ENCODE measurements at places on chromosomes 2 and 18. TPM values are rescaled to one million over a fixed set of nuclear protein-coding genes. Genes with fewer than 3 reads are reported as not detected.

Gene NR4A2
- total RNA-seq: 5.5 TPM

Gene CCDC178
- 28.7 TPM for total RNA-seq

DNA sequence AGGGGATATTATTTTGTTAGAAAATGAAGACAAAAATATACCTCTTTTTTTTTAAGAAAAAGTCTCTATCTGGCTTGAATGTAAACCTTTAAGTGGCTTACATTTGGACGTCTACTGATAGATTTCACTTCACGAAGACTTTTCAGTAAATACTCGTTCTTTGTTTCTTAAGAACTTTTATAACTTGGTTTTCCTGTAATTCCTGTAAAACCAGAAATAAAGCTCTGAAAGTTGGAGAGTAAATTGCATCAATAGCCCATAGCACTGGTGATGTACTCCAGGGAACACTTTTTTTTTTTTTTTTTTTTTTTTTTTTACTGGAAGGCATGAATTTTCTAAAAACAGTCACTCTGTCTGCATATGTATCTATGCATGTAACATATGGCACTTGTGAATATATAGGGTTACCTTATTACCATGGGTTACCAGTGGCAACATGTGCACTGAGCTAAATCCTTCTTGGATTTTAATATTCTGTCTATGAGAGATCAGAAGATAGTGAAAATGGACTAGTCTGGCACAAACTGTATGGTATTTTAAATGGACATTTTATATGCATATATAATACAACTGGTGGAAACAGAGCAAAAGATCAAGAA lies 309.2 kb upstream of the TCF4 start:
- H3K36me3 ChIP-seq: no peaks in the 10 kb centered on the region
- no peak overlapping the region for H3K27ac ChIP-seq
- no peaks in the 10 kb centered on the region for H3K4me1 ChIP-seq
- no peak for DNase-seq
- no peaks in the 10 kb centered on the region for H3K27me3 ChIP-seq
- no peak overlapping the region for H3K4me3 ChIP-seq

- H3K27me3 ChIP-seq: no peaks in the 10 kb centered on the region
- no peaks in the 10 kb centered on the region for H3K36me3 ChIP-seq
- H3K4me3 ChIP-seq: no peak overlapping the region
- H3K4me1 ChIP-seq: no peaks in the 10 kb centered on the region
Measured at GRCh38 chr2:218149848-218150440, 16.8 kb downstream of the CXCR1 start.

- peak overlapping the region; percentile 80 for H3K27ac ChIP-seq
- H3K4me1 ChIP-seq: peaks cover 12% of the 10 kb centered on the region
- H3K27me3 ChIP-seq: no peaks in the 10 kb centered on the region
- H3K36me3 ChIP-seq: no peaks in the 10 kb centered on the region
- DNase-seq: peak; percentile 26
Measured at GRCh38 chr2:109690822-109691541, 76.8 kb downstream of the SOWAHC start.
